ENCODE measurements at places on chromosomes 1 and 21.

- no peak for DNase-seq
Measured at GRCh38 chr1:158893654-158894053, 37.7 kb upstream of the PYHIN1 start.

DNA sequence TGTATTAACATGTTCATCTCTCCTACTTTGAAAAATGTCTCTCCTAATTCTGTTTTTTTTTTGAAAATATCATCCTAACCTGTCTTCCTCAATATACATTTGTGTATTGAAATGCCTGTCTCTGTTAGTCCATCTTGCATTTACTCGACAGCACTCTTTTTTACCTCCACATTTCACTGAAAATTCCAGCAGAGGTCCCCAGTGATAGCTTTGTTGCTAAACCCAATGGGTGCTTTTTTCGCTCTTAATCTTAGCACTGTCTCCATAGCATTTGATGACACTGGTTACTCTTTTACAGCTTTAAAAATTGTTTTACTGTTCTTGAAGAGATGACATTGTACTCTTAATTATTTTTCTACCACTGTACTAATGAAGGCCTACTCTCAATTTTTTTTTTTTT is 10.8 kb downstream of the OSBPL9 start:
- DNase-seq: no peak

DNA sequence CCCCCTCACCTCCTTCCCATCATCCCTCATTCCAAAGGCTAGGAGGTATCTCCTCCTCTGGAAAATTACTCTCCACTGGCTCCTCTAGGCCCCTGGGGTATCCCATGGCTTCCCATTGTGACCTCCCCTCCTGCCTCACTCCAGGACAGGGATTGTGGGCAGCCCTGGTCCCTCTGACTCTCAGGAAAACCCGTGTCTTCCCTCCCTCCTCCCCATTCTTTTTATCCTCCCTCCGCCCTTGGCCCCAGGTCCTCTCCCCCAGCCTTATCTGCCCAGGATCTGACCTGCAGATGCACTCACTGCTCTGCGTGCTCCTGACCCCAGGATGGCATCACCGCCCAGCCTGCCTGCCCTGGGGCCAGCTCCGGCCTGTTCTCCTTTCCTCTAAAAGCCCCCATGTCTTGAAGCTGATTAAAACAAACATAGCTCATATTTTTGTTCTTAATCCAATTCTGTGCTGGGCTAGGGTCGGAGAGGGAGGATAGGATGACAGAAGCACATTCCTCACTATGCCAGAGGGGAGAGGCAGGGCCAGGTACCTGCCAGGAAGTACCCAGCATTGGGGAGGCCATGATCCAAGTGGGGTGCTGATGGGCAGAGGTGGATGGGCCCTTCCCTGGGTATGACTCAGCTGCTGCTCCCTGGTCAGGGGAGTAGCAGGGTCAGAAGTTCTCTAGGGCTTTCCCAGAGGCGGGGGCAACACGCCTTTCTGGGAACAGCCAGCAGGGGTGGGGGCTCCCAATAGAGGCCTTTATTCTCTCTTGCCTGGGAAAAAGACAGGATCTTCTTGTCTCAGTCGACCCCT is 13.8 kb upstream of the UBL4B start:
- no peak for DNase-seq

- DNase-seq: no peak
Measured at GRCh38 chr1:7721940-7722669, 49.0 kb upstream of the VAMP3 start.

DNA sequence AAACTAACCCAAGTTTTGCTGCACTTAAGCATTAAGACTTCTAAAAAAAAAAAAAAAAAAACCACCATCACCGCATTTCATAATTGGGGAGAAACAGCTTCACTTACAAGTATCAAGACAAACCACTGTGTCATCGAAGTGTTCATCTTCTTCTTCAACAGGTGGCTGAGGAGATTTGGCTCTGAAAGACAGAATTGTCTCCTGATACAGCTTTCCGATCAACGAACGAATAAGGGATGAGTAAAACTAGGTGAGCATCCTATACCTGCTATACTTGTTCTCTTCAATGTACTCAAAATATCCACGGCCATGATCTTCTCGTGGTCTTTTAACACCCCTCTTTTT is 2.0 kb downstream of the HNRNPU start:
- DNase-seq: no peak

Data from NCI-H1417 treated with DMSO at 0.1 percent for 48 hours (cell line).